ENCODE measurements at places on chromosomes 1 and 21.

DNA sequence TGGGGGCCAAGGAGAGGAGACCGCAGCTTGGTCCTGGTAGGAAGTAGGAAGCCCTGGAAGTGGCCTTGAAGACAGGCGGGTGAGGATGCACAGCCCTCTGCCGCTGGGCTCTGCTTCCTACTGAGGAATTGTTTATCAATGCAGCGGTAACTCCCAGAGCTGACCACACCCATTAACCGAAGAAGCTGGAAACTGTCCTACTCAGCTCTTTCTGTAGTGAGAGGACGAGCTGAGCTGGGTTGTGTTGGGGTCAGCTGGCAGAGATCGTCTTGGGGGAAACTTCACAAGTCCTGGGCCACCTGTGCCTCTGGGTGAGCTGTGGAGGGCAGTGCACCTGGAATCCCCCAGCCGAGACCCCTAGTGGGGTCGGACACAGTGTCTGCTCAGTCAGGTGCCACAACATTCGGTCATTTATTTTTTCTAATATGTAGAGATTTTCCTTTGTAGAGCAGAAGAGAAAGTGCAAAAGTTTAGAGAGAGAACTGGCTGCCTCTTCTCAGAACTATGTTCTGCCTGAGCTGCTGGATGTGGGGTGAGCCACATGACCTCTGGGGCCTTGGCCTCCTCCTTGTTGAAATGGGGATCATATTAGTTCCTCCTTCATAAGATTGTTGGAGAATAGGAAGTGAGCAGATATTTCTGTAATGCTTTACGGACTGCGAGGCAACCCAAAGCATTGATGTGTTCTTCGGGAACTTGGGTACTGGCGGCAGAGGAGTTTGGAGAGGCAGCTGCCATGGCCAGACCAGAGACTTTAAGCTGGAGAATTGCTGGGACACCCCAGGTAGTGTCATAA lies 3.6 kb downstream of the NECAP2 start:
- DNase-seq: no peak

DNA sequence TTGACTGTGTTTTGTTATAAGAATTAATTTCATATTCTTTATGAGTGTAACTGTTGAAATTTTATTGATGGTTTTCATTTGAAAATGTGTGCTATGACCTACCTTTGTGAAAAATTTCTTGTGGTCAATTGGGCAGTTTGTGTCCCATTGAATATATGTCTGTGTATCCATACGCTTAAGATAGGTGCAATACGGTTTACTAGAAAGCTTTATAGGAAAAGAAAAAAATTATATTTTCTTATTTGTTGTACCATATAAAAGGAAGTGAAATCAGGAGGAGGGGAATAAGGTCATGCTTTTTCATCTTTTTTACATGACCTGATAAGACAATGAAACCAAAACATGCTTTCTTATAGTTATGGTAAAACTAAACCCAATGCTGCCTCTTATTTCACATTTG lies 807.7 kb downstream of the USP25 start:
- DNase-seq: no peak

- DNase-seq: no peak
Measured at GRCh38 chr21:45175326-45176095, 101.1 kb downstream of the ADARB1 start.

DNA sequence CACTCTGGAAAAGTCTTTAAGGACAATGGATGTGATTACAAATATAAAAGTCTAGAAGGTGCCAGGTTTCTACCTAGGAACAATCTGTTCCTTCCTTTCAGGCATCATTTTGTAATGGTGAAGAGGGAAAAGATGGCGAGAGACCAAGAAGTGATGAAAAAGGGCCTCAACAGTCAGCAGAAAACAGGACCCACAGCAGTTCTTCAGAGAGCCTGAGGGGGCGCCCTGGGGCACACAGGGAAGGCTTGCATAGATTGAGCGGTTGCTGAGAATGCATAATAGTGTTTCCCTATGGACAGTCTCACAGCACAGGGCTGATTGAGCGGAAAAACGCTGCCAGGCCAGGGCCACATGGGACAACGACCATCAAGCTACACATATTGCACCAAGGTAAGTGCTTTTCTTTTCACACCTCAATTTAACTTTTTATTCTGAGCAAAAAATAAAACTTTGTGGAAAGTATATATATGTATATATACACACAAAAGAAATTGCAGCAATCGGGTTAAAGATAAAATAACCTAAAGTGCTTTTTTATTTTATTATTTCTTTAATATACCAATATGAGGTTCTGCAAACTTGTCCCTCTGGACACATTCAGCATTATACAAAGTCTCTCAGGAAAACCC lies 3.1 kb upstream of the YRDC start:
- peak; percentile 17 for DNase-seq

DNA sequence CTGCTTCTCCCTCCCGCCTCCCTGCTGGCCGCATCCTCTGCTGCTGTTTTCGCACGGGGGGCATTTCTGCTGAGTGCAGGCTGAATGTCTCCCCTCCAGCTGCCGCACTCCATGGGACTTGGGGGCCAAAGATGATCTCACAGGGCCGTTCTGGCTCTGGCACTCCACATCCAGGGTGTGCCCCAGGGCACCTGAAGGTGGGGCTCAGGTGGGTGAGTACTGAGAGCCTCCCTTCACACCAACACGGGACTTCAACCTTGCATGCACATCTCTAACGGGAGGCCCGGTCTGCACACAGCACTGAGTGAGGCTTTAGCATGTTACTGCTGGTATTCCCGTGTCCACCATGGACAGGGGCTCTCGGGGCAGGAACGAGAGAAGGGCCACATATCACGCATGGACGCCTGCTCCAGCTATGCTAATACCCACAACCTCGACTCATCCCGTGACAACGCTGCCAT lies 88.9 kb downstream of the DMRTB1 start:
- no peak for DNase-seq

DNA sequence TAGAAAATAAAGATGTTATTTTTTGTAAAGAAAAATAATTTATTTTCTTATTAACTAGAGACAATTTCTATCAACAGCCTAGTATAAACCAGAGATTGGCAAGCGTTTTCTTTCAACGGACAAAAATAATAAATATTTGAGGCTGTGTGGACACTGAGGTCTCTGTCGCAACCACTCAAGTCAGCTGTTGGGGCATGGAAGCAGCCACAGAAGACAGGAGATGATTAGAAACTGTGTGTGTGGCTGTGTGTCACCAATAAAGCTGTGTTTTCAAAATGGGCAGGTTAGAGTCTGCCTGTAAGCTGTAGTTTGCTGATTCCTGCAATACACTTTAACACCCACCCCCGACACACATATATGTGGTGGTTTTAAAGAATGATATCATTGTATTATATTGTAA lies 200.6 kb upstream of the HMCN1 start:
- no peak for DNase-seq

DNA sequence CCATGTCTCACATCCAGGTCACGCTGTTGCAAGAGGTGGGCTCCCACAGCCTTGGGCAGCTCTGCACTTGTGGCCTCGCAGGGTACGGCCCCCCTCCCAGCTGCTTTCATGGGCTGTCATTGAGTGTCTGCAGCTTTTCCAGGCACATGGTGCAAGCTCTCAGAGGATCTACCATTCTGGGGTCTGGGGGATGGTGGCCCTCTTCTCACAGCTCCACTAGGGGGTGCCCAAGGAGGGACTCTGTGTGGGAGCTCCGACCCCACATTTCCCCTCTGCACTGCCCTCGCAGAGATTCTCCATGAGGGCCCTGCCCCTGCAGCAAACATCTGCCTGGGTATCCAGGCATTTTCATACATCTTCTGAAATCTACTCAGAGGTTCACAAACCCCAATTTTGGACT lies 219.4 kb downstream of the LRRC7 start:
- DNase-seq: no peak

GRCh38 chr1:26771643-26772321 lies 16.0 kb upstream of the PIGV start:
- DNase-seq: no peak

- no peak for DNase-seq
Measured at GRCh38 chr1:65422241-65423203, 2.1 kb downstream of the LEPR start.

- DNase-seq: peak; percentile 5
Measured at GRCh38 chr1:167935216-167936067, 1.0 kb upstream of the DCAF6 start.

DNA sequence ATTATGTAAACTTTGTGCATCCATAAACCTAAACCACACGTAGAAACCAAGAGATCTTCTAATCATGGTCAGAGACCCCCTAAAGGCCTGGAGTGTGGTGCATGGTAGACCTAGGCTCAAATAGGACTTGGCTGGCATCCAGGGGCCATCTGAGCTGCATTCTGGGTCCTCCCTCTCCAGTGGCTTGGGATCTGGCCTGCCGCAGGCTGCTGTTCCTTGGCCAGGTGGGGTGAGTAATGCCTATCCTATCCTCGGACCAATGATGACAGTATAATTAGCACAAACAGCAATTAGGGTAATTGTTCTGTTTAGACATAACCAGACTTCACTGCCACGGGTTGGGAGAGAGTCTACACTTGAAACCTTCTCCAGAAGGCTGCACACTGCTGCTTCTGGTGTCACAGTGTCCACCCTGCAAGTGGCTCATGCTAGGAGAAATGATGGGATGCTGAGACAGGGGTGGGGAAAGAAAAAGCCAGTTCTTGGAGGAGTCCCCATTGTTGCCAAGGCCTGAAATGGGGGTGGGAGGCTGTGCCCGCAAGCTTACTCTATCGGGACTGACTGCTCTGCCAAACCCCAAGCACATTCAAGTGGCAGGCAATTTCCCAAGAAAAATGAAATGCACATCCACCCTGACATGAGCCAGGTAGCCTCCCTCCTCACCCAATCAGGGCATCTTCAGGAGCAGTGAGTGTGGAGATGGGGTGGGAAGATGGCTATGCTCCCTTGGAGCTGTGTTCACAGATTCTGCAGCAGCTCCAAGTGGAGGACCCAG lies 12.5 kb upstream of the PKP1 start:
- DNase-seq: no peak

DNA sequence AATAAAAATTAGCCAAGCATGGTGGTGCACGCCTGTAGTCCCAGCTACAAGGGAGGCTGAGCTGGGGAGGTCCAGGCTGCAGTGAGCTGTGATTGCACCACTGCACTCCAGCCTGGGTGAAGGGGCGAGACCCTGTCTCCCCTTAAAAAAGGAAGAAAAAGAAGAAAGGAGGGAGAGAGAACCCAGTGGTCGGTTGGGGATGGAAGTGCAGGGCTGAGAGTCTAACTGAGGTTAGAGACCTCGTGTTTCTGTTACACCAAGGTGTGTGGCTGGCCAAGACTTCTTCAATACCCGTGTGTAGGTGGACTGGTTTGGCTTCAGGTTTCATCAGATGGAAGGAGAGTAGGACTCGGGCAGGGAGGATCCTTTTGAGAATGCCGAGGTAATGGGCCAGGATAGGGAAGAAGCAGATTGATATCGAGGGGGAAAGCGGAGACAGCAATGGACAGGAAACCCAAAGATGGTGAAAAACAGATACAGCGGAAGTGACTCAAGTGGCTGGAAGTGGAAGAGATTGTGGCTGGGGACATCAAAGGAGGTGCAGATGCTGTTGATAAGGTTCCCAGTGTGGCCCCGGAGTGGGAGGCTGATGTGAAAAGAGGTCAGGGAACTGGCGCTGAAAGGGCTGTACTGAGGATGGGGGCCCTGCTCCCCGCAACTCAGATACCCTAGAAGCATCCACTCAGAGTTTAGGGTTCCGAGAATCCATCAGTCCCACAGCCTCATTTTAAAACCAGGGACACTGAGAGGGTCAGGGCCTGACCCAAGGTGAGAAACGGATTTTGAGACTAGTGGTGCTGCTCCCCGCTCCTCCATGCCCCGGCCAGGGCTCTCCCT lies 681 bp upstream of the UBXN10 start:
- DNase-seq: peak; percentile 30

DNA sequence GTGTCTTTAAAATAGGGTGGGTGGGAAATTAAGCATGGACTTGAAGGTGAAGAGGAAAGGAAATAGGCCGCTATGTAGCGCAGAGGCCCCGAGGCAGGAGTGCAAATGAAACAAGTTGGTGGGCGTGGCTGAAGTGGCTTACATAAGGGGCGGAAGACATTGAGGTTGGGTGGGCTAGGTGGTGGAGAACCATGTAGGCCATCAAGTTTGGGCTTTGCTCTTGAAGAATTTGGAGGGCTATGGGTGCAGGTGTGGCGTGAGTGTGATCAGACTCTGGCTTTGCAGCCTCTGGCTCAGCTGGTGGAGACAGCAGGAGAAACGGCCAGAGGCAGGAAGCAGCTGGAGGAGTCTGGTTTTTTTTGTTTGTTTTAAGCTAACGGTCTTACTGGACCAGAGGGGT lies 6.7 kb downstream of the SLFNL1 start:
- DNase-seq: no peak

GRCh38 chr1:223035724-223036478 lies 107.1 kb downstream of the TLR5 start:
- DNase-seq: no peak

GRCh38 chr1:40423264-40423642 lies 27.0 kb upstream of the ZFP69B start:
- DNase-seq: no peak

DNA sequence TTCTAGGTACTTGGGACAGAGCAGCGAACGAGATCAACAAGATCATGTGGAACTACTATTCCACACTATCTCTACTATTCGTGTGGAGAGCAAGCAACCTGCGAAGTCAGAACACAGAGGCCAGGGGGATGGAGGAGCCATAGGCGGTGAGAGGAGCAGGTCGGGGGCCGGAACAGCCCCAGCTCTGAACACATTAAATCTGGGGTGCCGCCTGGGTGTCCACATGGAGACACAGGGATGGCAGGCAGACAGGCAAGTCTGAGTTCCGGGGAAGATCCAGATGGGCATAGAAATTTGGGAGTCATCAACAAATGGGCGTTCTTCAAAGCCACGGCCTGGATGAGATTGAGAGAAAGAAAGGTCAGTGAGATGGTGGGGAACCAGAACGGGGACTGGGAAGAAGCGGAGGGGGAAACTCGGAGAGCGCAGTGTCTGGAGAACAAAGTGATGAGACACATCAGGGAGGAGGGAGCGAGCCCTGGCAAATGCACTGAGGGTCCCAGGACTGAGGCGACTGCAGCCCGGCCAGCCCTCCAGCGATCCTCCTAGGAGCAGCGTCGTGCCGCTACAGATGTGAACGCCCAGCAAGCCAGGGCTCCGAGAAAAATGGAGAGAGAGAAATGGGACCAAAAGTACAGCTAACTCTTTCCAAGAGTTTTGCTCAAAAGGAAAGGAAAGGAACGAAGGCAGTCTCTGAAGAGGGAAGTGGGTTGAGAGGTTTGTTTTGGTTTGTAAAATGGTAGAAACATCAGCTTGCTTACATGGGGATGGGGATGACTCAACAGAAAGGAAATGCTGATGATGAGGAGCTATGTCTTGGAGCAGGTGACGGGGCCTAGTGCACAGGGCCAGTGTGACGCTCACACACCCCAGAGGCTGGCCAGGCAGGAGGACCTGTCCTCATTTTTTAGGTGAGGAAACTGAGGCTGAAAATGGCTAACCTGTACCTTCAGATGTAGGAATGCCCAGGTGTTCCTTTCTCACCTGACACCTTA lies 84.5 kb downstream of the GLIS1 start:
- DNase-seq: no peak

Data from stimulated activated CD8-positive, alpha-beta memory T cell treated with anti-CD3 and anti-CD28 coated beads, Interleukin-4, amount 100 ng/mL, for 4 hours (primary cell).